ENCODE measurements at places on chromosomes 7 and 10.

DNA sequence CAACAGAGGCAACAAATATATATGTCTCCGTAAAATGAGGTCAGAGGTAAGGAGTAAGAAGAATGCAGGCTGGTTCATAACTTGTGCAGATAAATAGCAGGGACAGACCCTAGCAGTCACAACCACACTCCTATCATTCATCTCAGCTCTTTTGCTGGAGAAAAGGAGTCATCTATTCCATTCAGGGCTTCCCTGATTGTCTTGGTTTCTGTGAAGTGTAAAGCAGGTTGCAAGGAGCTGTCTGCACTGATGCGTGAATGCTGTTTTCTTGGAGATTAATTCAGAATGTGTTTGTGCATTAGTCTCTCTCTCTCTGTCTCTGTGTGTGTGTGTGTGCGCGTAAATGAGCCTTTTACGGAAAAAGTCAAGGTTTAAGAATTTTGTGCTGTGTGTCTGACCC, 643.3 kb upstream of the SORCS1 start:
- no peak for DNase-seq

DNA sequence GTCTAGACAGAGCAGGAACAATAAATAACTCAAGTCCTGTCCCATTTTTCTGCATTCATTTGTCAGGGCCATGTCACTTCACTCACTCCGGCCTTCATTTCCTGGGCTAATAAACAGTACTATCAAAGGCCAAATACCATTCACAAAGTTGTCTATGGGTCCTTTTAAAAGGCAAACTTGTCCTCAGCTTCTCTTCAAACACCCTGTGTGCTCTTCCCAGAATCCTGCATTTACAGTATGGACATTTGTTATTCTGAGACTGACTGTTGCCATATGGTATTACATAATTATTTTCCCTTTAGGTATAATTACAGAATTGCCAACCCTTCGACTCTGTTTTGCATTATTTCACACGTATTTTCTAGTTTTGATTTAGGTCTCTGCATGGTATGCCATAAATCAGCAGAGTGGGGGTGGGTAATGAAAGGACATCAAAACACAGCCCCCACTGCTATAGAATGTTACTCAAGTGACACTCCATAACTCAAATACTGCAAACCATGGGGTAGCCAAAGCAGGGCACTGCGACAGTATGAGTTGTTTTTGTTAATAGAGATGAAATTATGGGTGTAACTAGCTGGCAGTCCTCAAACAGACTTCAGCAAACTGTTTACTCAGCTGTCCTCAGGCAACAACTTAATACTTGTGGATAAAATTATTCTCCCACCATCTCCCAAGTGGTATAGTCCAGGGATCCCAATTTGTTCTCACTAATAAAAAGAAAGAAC, 183.7 kb downstream of the TRIL start:
- DNase-seq: no peak

DNA sequence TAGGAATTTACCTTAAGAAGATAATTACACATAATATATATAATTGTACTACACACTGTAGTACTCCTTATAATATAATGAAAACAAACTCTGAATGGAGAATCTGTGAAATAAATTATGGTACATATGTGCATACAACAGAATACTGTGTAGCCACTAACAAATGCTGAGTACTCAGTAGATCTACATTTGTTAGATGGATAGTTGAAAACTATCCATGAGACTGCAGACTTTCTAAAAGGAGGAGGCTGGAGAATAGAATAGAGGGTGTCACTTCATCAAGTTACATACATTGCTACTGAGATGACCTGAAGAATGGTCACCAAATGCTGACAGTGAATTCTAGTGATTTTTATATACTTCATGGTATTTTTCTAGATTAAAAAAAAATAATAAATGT, 68.7 kb upstream of the OGDHL start:
- no peak for DNase-seq

DNA sequence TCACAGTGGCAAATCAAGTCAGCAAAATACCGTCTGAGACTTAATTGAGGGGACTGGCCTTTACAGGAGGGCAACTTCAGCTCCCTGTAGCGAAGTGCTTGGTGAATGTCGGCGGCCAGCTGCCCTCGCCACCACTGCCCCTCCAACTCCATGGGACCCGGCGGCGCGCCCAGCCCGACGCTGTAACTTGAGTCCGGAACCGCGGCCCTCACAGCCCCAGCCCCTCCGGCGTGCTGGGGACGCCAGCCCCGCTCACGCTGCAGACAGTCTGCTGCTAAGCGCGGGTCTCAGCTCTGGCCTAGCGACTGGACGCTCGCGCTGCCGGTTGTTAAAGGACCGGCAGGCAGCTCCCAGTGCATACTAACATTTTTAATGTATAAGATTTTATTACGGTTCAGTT, 113.4 kb upstream of the NUPR2 start:
- DNase-seq: no peak

GRCh38 chr10:93856349-93857145, 37.2 kb upstream of the SLC35G1 start:
- no peak for DNase-seq

- peak; percentile 55 for DNase-seq
Measured at GRCh38 chr7:76054123-76055120, 6.5 kb downstream of the MDH2 start.

GRCh38 chr10:77628906-77629730, 8.5 kb downstream of the KCNMA1 start:
- DNase-seq: no peak

DNA sequence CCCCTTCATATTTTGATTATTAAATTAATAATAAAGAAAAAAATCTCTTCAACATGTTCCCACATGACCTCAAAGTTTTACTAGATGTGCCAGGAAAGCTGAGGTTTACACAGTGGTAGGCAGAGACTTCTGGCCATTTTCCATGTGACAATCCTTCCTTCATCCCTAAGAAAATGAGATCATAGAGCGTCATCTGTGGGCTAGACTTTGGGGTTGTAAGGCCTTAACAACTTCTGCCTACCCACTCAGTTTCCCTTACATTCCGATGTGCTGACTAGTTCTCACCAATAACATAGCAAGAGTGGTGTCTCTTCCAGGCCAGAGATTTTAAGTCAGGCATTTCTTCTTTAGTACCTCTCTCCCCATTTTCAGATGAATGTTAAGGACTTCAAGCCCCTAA, 171.1 kb upstream of the PHF14 start:
- DNase-seq: no peak

- no peak for DNase-seq
Measured at GRCh38 chr7:8063706-8064297, 95.2 kb downstream of the GLCCI1 start.

DNA sequence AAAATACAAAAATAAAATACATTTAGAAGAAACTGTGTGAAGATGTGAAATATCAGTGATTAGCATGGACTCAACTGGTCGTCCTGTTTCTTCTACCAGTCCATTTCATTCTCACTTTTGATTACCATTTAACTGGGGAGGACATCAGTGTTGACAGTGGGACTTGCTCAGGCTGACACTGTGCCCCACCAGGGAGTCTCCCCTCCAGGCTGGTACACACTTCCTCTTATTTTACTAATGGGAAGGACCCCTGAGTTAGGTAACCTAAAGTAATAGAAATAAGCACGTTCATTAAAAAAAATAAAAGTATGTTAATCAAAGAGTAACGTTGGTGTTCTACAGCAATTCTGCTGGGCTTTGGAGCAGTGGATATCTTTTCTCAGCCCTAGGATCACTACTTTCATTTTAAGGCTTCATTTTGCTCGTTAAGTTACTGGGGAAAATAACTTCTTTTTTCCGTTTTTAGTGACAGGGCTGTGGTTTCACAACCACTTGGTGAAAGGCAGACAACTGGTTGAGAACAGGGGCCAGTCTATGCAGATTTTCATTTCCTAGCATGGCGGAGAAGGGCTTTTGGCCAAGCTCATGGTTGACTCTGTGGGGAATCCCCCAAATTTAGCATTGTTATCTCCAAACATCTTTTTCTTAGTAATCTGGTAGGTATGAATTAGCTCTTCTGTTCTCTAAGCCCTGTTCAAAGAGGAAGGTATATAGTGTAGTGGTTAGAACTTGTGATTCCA, 2.1 kb downstream of the SNX10 start:
- no peak for DNase-seq

GRCh38 chr10:112584276-112584675, 137.3 kb downstream of the VTI1A start:
- no peak for DNase-seq

DNA sequence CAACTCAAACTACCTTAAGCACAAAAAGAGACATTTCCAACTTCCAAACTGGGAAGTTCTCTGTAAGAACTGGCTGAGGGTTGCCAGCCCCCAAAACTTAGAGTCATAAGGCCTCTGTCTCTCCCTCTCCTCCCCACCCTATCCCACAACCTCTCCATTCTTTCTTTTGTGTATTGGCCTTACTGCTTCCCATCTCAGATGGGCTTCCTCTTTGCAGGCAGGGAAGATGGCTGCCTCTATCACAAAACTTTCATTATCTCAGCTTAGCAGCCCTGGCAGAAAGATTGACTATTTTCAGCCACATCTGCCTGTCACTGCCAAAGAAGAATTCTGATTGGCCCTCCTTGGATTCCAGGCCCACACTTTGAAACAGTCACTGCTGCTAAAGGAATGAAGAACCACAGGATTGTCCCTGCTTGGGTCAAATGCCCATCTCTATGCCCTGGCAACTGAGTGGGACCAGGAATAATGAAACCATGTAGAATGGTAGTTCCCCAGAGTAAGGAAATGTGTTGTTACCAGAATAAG, 58.0 kb upstream of the PRKAR2B start:
- DNase-seq: no peak

DNA sequence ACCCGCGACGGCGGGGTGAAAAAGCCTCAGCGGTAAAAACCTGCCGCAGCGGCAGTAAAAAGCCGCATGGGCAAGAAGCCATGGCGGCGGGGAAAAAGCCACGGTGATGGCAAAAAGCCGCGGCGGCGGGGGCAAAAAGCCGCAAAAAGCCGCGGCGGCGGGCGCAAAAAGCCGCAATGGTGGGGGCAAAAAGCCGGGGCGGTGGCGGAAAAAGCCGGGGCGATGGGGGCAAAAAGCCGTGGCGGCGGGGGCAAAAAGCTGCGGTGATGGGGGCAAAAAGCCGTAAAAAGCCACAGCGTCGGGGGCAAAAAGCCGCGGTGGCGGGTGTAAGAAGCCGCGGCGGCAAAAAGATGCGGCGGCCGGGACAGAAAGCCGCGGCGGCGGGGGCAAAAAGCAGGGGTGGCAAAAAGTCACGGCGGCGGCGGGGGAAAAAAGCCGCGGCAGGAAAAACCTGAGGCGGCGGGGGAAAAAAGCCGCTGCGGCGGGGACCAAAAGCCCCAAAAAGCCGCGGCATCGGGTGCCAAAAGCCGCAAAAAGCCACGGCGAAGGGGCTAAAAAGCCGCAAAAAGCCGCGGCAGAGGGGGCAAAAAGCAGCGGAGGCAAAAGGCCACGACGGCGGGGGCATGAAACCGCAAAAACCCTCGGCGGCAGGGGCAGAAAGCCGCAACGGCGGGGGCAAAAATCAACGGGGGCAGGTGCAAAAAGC, 488.5 kb downstream of the ZNF33B start:
- DNase-seq: no peak

- no peak for DNase-seq
Measured at GRCh38 chr10:132647424-132647823, 109.8 kb downstream of the INPP5A start.

GRCh38 chr10:113469796-113470195, 83.1 kb upstream of the HABP2 start:
- no peak for DNase-seq

DNA sequence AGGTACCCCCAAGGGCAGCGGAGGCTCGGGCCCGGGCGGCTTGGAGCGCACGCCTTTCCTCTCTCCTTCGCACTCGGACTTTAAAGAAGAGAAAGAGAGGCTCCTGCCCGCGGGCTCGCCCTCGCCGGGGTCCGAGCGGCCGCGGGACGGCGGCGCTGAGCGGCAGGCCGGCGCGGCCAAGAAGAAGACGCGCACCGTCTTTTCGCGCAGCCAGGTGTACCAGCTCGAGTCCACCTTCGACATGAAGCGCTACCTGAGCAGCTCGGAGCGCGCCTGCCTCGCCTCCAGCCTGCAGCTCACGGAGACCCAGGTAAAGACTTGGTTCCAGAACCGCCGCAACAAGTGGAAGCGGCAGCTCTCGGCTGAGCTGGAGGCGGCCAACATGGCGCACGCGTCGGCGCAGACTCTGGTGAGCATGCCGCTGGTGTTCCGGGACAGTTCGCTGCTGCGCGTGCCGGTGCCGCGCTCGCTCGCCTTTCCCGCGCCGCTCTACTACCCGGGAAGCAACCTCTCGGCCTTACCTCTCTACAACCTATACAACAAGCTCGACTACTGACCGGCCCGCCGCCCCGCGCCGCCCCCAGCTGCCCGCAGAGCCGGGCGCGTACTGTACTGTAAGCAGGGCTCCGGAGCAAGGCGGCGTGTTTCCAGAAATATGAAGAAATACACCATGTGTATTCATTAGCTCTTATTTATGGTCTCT, 1.8 kb downstream of the HMX2 start:
- no peak for DNase-seq

- no peak for DNase-seq
Measured at GRCh38 chr7:98722402-98722801, 105.3 kb downstream of the NPTX2 start.

- peak; percentile 72 for DNase-seq
Measured at GRCh38 chr10:91681361-91682276, 48.7 kb upstream of the PPP1R3C start.

DNA sequence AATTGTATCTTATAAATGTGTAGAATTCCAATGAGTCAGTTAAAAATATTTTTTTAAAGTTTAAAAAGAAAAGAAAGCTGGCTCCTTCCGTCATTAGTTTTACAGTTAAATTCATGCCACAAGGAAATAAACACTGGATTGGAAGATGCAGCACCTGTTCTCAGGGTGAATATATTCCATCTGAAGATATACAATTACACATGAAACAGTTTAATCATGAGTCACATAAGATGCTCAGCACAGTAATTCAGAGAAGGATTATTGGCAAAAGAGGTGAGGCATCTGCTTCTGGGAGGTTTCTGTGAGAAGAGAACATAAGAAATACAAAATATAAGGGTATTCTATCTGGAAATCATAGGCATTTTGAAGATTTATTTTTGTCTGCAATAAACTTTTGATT, 376.5 kb upstream of the SORCS1 start:
- no peak for DNase-seq

DNA sequence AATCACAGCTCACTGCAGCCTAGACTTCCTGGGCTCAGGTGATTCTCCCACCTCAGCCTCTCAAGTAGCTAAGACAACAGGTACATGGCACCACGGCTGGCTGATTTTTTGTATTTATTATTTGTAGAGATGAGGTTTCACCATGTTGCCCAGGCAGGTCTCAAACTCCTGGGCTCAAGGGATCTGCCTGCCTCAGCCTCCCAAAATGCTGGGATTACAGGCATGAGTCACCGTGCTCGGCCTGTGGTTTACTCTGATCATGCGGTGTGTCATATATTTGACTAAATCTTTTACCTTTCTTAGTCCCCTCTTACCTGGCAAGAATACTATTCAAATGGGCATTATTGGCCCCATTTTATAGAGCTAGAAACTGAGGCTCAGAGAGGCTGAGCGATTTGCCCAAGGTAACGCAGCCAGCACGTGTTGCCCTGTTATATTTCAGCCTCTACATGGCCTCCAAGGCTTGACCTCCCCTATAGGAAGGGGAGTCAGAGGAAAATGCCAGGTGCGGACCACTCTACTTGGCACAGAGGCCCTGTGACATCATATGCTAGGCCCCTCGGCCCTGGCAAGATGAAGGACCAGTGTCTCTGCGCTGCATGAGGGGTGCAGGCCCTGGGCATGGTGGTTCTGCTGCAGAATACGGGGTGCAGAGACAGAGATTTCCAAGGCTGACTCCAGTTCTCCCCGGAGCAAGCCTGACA, 8.2 kb downstream of the ZCCHC24 start:
- no peak for DNase-seq

GRCh38 chr7:75993689-75994387, 557 bp downstream of the TMEM120A start:
- DNase-seq: peak; percentile 69
